ENCODE measurements at places on chromosomes 2 and 18.

DNA sequence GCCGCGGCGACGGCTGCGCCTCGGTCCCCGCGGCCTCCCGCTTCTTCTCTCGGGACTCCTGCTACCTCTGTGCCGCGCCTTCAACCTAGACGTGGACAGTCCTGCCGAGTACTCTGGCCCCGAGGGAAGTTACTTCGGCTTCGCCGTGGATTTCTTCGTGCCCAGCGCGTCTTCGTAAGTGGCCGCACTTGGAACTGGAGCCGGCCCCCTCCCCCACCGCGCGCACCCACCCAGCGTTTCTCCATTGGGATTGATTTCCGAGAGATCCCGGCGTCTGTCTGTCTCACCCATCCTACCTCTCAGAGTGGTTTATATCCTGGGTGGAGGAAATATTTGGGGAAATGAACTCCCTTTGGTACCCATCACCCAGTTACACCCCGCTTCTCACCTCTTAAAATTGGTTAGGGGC is 498 bp downstream of the ITGAV start:
- peak overlapping the region; percentile 95 for H3K27ac ChIP-seq
- peak; percentile 48 for DNase-seq
- no peaks in the 10 kb centered on the region for H3K36me3 ChIP-seq

- no peak overlapping the region for H3K4me3 ChIP-seq
- peaks cover 6% of the 10 kb centered on the region for H3K36me3 ChIP-seq
- DNase-seq = no peak
- H3K4me1 ChIP-seq = no peaks in the 10 kb centered on the region
- H3K27ac ChIP-seq = no peak overlapping the region
- H3K27me3 ChIP-seq = no peaks in the 10 kb centered on the region
Measured at GRCh38 chr18:62368100-62368499, 43.0 kb downstream of the TNFRSF11A start.

DNA sequence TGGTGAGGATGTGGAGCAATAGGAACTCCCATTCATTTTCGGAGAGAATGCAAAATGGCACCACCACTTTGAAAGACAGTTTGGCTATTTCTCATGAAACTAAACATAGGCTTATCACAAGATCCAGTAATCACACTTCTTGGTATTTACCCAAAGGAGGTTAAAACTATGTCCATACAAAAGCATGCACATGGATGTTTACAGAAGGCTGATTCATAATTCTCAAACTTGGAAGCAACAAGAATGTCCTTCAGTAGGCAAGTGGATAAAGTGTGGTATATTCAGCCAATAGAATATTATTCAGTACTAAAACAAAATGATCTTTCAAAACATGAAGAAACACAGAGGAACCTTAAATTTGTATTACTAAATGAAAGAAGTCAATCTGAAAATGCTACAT is 440.6 kb downstream of the FBXO15 start:
- no peaks in the 10 kb centered on the region for H3K4me1 ChIP-seq
- H3K4me3 ChIP-seq = no peak overlapping the region
- no peaks in the 10 kb centered on the region for H3K27me3 ChIP-seq
- H3K36me3 ChIP-seq = no peaks in the 10 kb centered on the region

- H3K4me1 ChIP-seq = no peaks in the 10 kb centered on the region
- peak; percentile 69 for DNase-seq
- H3K4me3 ChIP-seq = no peak overlapping the region
- H3K36me3 ChIP-seq = no peaks in the 10 kb centered on the region
- H3K27ac ChIP-seq = peak overlapping the region; percentile 76
- no peaks in the 10 kb centered on the region for H3K27me3 ChIP-seq
Measured at GRCh38 chr2:55137024-55137958, 87.0 kb upstream of the RTN4 start.

Measured in colonic mucosa (tissue), 4 donors.